Stimulated activated CD4-positive, alpha-beta T cell treated with anti-CD3 and anti-CD28 coated beads, Interleukin-2, amount 100 ng/mL, for 24 hours (primary cell): ENCODE measurements at places on chromosomes 6 and 20.

- no peak for DNase-seq
These were observed 41.8 kb upstream of the BACH2 start for GRCh38 chr6:90338409-90338808.

GRCh38 chr6:110939429-110940200, 18.9 kb upstream of the GTF3C6 start:
- DNase-seq = no peak

DNA sequence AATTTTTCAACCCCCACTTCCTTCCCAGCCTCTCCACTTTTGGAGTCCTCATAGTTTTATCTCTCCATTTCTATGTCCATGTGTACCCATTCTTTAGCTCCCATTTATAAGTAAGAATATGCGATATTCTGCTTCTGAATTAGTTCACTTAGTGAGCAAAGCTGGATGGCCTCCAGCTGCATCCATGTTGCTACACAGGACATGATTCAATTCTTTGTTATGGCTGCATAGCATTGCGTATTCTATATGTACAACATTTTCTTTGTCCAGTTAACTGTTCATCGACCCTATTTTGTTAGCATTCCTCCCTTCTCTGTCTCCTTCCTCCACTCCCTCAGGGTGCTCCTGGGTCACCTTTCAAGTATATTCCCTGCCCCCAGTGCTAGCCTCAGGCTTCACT, 210.0 kb upstream of the SSTR4 start:
- no peak for DNase-seq

DNA sequence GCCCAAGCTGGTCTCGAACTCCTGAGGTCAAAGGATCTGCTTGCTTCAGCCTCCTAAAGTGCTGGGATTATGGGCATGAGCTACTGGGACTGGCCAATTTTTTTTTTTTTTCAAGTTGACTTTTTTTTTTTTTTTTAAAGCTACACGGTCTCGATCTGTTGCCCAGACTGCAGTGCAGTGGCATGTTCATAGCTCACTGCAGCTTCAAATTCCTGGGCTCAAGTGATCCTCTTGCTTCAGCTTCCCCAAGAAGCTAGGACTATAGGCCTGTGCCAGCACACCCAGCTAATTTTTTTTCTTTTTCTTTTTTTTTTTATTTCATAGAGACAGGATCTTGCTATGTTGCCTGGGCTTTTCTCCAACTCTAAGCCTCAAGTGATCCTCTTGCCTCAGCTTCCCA, 59.5 kb downstream of the NCOA3 start:
- no peak for DNase-seq

GRCh38 chr6:150416128-150416527, 47.3 kb downstream of the IYD start:
- no peak for DNase-seq

- DNase-seq = no peak
These were observed 30.5 kb downstream of the SAYSD1 start for GRCh38 chr6:39084506-39084905.

- DNase-seq = no peak
These were observed 75.9 kb downstream of the TAF4 start for GRCh38 chr20:61989741-61990140.

GRCh38 chr6:159533016-159533415, 160.0 kb downstream of the SOD2 start:
- no peak for DNase-seq

- no peak for DNase-seq
These were observed 249.2 kb upstream of the PMEPA1 start for GRCh38 chr20:57959018-57959417.

DNA sequence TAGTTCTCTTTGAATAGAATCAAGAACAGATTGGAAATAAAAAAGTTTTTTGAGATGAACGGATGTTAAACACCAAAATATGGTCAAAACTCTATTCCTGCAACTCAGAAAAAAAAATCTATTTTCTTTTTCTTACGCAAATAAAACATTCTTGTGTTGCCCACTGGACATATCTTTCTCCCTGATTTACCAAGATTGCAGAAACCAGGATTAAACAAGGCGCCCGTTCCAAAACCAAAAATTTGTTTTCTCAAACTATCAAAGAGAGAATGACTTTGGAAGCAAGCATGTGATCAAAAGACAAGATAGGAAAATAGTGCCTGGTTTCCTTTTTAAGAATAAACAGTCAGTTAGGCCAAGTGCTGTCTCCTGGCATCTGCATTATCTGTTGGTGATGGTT, 273.1 kb downstream of the CLIC5 start:
- DNase-seq = no peak

- no peak for DNase-seq
These were observed 9.5 kb upstream of the ADGRG6 start for GRCh38 chr6:142292166-142292924.

GRCh38 chr20:10749084-10749483, 75.3 kb upstream of the JAG1 start:
- DNase-seq = no peak

- no peak for DNase-seq
These were observed 159.2 kb downstream of the CD109 start for GRCh38 chr6:73854998-73855718.

GRCh38 chr6:47200536-47201334, 109.0 kb downstream of the TNFRSF21 start:
- DNase-seq = no peak

DNA sequence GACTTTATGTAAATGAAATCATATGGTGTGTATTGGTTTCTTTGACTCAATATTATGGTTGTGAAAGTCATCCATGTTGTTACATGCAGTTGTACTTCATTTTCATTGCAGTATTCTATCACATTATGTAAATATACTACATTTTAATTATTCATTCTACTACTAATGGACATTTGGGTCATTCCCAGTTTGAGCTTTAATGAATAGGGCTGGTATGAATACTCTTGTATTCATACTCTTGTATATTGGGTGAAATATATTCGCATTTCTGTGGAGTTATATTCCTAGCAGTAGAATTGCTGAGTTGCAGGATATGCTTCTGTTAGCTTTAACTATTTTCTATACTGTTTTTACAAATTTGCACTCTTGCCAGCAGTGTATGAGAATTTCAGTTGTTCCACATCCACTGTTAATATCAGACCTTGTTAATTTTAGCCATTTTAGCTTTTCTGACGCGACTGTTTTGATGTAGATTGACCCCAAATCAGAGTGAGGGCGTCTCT, 944.3 kb downstream of the KIF16B start:
- DNase-seq = no peak

DNA sequence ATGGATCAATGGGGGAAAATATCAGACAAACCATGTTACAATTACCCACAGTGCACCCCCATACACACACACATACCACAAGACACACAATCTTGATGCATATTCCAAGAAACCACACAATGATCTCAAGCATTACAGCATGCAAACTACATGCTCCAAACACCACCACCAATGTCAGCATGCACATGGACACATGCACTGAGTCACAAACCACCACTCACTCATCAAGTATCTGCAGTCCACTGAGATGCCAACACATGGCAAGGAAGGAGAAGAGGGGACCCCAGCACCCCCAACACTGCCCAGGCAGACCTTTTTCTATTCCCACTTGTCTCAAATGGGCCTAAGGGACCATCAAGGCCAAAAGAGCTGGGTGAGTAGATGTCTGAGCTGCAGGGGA, 91.6 kb downstream of the PREX1 start:
- no peak for DNase-seq

GRCh38 chr6:144063744-144064401, 31.5 kb downstream of the SF3B5 start:
- peak; percentile 87 for DNase-seq

DNA sequence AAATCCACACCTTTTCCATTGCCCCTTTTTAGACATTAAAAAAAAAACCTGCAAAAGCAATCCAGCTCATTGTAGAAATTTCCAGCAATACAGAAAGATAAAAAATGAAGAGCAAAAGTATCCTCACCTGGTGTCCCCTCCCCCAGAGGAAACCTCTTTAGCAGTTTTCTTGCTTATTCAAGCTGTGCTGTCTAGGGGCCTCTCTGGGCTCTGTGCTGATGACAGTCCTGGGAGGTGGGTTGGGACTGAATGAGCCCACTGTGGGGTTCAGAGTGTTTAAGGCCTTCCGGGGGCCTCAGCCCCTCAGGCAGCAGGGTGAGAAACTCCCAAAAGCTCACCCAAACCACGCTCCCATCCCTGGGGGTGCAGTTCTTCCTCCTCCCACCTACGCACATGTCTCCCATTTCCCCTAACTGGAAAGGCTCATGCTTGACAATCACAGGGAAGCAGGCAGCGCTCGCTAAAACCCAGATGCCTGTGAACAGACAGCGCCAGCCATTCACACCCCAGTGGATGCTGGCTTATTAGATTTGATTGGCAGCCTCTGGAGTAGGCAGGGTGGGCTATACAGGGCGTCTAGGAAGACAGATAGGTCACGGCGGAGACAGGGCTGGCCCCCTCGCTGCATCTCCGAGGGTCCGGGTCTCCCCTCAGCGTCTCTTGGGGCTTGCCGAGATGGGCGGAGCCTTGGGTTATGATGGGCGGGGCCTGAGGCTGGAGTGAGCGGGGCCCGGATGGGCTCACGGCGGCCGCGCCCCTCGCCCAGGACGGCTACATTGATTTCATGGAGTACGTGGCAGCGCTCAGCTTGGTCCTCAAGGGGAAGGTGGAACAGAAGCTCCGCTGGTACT, 4.6 kb downstream of the GUCA1A start:
- peak; percentile 32 for DNase-seq
